ENCODE measurements at places on chromosomes 2 and 18.

DNA sequence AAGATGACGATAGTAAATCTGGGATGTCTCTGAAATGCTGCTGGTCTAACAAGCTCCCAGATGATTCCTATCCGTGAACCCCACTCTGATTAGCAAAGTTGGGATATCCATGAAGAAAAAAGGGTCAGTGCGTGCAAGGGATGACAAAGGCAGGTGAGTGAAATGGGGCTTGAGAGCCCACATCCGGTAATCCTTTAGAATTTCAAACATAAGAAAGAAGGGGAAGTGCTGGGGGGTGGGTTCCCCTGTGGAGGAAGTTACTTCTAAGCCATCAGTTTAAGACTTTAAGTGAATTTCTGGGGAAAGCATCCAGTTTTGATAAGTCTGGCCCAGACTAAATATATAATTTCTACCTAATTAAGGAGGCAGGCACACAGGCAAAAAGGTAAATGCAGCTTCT lies 209.5 kb downstream of the DPP10 start:
- DNase-seq, result no peak

GRCh38 chr18:717003-717402 lies 4.6 kb upstream of the ENOSF1 start:
- DNase-seq, result no peak

- DNase-seq, result no peak
Measured at GRCh38 chr2:177244244-177244771, 20.2 kb downstream of the NFE2L2 start.

GRCh38 chr18:46750626-46751025 lies 6.2 kb downstream of the ST8SIA5 start:
- DNase-seq, result no peak

DNA sequence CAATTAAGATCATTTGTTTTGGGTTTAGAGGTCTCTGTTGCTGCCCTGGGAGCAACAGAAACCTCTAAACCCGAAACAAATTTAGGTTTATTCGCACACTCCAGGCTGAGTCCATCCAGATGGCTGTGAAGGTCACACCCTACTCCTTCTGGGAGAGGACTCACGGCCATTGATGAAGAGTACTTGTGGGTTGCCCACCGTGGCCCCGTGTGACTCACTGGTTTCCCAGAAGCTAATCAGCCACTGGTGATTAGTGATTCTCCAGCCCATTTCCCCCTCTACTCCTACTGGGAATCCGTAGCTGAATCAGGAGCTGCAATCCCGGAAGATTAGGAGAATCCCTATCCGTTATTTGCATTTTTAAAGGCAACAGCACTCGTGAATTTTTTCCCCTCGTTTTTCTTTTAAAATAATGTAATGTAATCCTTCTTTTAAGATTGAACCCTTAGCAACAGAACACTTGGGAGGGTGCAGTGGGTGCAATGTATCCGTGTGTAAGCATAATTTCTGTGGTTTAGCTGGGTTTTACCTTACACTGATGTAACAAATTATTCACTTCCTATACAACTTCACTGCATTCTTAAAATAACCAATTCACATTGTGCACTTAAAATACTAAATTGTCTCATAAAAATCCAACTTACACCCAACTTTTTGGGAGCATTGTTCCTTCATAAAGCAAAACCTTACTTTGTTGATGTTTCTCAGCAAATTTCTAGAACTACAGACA lies 27.5 kb upstream of the EPAS1 start:
- no peak for DNase-seq

DNA sequence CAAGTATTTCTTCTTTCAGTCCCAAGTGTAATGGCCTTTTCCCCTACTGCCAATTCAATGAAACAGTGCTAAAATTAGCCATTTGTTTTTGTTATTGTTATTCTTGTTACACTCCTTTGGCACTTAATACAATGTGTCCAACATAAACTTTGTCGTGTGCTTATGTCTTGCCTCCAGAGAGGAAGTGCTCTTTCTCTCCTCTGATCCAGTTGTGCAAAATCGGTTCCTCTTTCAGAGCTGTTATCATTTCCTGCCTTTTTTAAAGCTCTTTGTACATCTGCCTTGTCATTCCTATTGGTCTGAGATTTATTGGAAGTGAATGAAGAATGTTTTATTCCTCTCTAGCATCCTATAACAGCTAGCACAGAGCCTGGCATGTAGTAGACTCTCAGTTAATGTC lies 623.2 kb upstream of the ID2 start:
- no peak for DNase-seq

- no peak for DNase-seq
Measured at GRCh38 chr2:105760191-105760590, 15.5 kb downstream of the NCK2 start.

DNA sequence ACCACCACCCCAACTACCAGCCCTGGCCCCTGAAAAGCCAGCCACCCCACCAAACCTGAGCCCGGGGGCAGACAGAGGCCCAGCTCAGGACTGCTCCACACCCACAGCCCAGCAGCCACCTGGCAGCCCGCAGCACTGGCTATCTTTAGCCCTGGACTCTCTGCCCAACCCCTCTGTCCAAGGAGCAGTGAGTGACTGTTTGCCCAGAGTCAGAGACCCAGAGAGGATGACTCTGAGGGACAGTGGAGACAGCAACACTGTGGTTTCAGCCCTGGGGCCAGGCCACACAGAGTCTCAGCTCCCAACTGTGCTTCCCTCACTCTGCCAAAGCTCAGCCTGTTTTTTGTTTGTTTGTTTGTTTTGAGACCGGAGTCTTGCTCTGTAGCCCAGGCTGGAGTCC lies 32.6 kb downstream of the BIN1 start:
- no peak for DNase-seq

- DNase-seq, result no peak
Measured at GRCh38 chr2:241065355-241065803, 36.7 kb downstream of the MTERF4 start.

- DNase-seq, result no peak
Measured at GRCh38 chr2:85732467-85733120, 21.2 kb upstream of the ATOH8 start.

GRCh38 chr2:188884046-188884445 lies 90.1 kb upstream of the COL3A1 start:
- no peak for DNase-seq

DNA sequence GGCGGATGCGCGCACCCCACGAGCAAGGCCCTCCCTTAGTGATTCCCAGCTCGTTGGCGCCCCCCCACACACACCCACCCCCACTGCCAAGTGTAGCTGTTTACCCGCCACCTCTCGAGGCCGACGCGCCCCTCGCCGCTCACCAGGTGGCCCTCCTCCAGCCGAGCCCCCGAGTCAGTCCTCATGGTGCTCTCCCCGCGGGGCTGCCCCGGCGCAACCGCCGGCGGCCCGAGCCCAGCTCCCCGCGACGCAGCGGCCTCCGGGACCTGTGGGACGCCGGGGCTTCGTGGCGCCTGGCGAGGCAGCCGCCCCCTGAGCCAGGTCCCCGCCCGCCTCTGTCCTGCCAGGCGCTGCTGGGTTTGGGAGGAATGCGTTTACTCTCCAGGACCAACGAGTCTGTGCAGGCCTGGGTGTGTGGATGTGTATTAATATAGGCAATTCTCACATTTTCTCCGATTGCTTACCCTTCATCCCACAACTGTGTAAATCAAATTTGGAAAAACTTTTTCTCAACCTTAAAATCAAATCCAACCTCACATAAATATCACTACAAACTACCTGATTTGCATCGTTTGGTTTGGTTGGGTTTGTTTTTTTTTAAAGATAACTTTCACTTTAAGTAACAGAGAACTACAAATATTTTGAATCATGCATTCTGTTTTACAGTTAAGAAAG lies at the start of gene TMEM237:
TMEM237 (minus strand) TSS at position 288 of the 675 bp plus-strand sequence; CDS start at position 185, 103 bp downstream.
- no peak for DNase-seq

- peak; percentile 63 for DNase-seq
Measured at GRCh38 chr2:77521931-77522470, at the start of gene LRRTM4. TSS of gene LRRTM4 (minus strand) at chr2:77522376.

DNA sequence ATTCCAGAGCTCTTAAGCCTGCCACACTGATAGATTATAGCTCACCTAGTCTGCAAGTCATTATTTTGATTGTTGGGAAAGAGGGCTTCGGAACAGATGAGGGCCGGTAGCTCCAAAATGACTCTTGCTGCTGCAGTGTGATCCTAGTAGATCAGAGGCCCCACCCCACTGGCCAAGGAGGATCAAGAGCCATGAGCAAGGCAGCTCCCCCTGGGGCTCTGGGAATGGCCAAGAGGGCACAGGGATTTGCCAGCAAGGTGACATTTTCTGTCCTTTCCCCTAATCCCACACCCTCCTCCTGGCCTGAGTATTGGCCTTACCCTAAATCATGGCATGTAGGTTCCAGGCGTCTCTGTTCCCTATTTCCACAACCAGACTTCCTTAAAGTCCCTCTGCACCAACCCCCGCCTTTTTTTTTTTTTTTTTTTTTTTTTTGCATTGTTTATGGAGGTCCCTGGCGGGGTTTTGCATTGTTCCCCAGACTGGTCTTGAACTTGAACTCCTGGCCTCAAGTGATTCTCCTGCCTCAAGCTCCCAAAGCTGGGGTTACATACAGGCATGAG lies 36.5 kb downstream of the EIF4E2 start:
- no peak for DNase-seq

DNA sequence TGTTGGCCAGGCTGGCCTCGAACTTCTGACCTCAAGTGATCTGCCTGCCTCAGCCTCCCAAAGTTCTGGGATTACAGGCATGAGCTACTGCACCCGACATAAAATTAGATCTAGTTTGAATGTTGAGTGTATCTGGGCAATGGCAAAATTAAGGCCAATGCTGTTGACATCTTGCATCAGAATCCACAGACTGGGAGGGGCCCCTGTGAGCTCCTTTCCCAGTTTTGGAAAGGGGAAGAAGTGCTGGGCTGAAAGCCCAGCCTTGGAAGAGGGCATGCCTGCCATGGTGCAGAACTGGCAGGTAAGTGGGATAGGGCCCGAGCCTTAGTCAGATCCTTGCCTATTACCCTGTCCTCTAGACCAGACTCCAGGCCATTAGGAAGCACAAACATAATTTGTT lies 4.5 kb upstream of the MYOM1 start:
- no peak for DNase-seq

DNA sequence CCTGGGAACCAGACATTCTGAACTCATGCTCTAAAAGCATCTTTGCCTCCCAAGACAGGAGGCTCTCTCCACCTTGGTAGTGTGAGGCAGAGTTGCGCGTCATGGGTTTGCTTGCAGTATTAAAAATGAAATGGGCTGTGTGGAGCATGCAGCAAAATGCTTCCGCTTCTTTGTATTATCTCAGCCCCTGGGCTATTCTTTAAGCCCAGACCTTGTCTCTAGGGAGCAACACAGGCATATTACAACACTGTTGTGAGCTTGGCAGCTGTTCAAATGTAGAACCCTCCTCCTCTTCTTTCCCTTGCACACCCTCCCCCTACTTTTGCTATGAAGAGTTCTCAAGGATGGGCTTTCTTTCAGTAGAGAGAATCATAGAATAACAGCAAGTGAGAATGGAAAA lies 185.1 kb upstream of the LHCGR start:
- no peak for DNase-seq

DNA sequence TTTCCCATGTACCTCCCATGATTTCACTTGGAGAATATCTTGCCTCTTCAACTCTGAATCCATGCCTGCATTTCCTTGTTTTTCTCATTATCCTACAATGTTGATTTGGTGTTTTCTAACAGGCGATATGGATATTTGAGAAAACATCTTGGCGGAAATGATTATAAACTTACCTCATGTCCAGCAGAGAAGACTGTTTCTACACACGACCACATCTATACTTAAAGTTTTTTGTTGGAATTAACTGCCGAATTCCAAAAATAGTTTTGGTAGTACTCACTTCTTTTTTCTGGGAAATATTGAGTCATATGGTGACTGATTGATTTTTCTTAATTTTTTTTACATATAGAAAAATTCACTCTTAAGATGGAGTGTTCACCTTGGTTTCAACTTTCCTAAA lies 41.4 kb upstream of the TMEFF2 start:
- no peak for DNase-seq

GRCh38 chr2:24745825-24746224 lies 47.4 kb downstream of the PTRHD1 start:
- no peak for DNase-seq

DNA sequence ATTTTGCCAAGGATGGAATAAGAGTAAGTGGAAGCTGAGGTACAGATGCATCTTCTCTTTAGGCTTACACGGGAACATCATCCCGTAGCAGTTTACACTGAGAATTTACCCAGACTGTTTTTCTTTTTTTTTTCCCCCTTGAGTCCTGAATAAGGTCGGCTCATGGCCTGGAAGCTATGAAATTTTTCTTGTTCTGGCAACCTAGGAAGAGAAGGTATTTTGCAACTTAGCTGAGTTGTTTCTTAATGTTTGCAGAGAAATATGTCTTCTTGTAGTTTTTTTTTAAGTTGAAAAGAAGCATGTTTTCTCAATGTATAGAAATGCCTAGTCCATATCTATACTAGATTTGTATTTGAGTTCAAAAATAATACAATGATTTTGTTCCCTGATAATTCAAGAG lies 712.5 kb downstream of the TDRD15 start:
- no peak for DNase-seq

- DNase-seq, result no peak
Measured at GRCh38 chr2:239295377-239296019, 105.3 kb downstream of the HDAC4 start.

GRCh38 chr2:217998926-217999594 lies 3.7 kb downstream of the TNS1 start:
- no peak for DNase-seq

GRCh38 chr2:119283873-119284331 lies 60.3 kb downstream of the STEAP3 start:
- DNase-seq, result no peak

- DNase-seq, result no peak
Measured at GRCh38 chr18:79922971-79923411, 28.5 kb downstream of the SLC66A2 start.
